Fibroblast of lung (primary cell): ENCODE measurements at places on chromosomes 1 and 21. TPM values are rescaled to one million over a fixed set of nuclear protein-coding genes. Genes with fewer than 3 reads are reported as not detected.

Gene SH2D1B
- total RNA-seq = not detected in 2 replicates

Gene NBPF4
- total RNA-seq = not detected in 2 replicates

Gene TMPRSS15
- not detected in 2 replicates for total RNA-seq

GRCh38 chr1:119766374-119766794, 2.3 kb downstream of the HMGCS2 start:
- no peak for DNase-seq

Gene KDF1
- total RNA-seq = not detected in 2 replicates

DNA sequence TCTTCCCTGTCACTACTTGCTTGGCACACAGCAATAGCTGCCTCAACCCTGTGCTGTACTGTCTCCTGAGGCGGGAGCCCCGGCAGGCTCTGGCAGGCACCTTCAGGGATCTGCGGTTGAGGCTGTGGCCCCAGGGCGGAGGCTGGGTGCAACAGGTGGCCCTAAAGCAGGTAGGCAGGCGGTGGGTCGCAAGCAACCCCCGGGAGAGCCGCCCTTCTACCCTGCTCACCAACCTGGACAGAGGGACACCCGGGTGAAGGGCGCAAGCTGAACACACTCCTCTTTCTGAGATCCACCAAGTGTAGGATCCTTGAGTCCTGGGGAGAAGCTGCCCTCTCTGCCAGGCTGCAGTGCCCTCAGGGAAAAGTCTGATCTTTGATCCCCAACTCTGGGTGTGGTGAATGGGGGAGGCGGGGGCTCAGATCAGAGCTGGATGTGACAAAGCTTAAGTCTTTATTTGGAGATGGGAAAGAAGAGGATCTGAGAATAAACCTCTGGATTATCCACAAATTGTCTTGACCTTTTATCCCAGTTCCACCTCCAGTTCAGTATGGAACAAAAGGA, 1.2 kb downstream of the RXFP4 start:
- no peak for DNase-seq

Gene B4GALT2
- 46.0 and 55.0 TPM in 2 replicates for total RNA-seq

- DNase-seq = no peak
These were observed 31.4 kb downstream of the OLFM3 start for GRCh38 chr1:101965341-101965740.

Gene MYBPH
- 0.17 and 0.26 TPM in 2 replicates for total RNA-seq

DNA sequence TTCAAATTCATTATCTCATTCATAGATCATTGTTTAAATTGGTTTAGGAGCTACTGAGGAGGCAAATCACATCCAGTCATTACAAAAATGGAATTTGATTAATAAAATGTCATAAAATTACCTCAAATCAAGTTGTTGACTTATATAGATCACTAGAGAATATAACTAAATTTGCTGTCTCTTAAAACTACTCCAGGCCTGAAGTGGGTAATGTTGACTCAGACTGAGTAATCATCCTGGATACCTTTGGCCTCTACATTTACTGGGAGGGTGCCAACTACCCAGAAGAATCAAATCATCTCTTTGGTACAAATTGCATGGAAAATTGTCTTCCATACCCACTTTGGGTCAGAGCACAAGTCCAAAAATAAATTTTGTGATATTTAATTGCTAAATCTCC, 191.2 kb upstream of the GREM2 start:
- peak; percentile 33 for DNase-seq

- DNase-seq = peak; percentile 20
These were observed 7.1 kb upstream of the CLDN19 start for GRCh38 chr1:42747125-42747524.

Gene HEYL
- total RNA-seq = under 0.01 TPM in 1 of 2 replicates, not detected in the other

DNA sequence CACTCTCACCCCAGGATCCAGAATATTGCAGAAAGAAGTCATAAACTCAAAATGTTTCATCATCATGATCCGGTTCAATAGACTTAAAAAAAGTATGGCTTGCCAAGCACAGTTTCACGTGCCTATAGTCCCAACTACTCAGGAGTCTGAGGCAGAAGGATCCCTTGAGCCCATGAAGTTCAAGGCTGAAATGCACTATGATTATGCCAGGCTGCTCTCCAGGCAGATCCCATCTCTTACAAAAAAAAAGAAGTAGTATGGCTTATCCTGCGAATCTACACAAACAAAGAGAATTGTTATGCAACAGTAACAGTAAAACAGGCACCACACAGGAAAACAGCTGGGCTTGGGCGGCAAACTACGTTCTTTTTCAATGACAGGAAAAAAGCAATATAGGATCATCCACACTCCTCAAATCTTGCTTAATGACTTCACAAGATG, 76.2 kb downstream of the EIF4G3 start:
- peak; percentile 55 for DNase-seq

DNA sequence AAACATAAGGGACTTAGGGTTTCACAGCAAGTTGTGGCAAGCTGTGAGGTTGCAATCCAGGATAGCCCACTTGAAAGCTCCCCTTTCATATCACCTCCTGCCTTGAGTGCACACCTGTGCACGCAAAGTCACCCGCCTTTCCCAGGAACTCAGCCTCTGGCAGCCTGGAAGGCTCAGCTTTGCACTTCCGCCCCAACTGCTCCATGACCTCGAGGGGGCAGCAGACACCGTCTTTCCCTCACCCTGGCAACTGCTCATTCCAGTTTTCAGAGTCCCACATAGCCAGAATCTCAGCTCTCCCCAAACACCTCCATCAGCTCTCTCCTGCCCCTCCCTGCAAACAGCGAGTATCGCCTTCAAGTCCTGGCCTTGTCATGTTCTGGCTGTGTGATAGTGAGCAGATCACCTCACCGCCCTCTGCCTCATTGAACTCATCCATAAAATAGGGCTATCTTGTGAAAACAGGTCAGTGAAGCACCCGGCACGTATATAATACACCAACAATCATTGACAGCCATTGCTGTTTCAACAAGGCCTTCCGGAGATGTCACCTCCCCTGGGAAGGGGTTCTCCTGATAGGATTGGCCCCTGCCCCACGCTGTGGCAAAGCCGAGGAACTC, 32.2 kb upstream of the EPB41 start:
- DNase-seq = peak; percentile 84

- DNase-seq = no peak
These were observed 29.3 kb downstream of the ATF3 start for GRCh38 chr1:212637902-212638301.

- DNase-seq = no peak
These were observed 1629.3 kb downstream of the MRPL39 start for GRCh38 chr21:23977971-23978370.

Gene BSND
- total RNA-seq = not detected in 2 replicates

DNA sequence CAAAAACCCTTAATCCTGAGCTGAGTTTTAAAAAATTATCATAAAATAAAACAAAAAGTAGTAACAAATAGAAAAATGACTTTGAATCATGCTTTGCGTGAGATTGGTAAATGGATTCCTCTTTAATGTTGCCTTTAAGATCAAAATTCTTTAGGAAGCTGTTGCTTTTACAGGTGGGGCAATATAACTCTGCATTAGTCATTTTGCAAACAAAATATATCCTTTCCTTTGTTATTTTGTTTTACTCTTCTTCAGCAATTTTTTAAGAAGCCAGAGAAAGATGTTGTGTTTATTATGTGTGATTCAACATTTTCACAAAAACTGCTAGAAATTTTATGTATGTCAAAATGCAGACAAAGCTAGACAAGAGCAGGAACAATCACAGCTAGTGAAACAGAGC, 50.0 kb downstream of the MARK1 start:
- DNase-seq = no peak

DNA sequence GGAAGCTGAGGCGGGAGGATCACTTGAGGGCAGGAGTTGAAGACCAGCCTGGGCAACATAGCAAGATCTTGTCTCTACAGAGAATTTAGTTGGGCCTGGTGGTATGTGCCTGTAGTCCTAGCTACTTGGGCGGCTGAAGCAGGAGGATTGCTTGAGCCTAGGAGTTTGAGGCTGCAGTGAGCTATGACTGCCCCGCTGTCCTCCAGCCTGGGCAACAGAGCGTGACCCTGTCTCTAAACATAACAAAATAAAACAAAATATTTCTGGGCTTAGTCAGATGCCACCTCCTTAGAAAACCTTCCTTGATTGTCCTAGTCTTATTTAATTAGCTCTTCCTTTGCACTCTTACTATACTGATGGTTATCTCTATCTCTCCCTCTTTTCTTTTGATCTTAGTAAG, 8.5 kb downstream of the TGFB2 start:
- no peak for DNase-seq

Gene SPRR4
- not detected in 2 replicates for total RNA-seq

- no peak for DNase-seq
These were observed 40.2 kb downstream of the CC2D1B start for GRCh38 chr1:52325786-52326185.

Gene INSRR
- total RNA-seq = not detected in 2 replicates

GRCh38 chr1:17053086-17053684, 647 bp downstream of the SDHB start:
- no peak for DNase-seq

Gene MAB21L3
- total RNA-seq = 0.66 and 0.77 TPM in 2 replicates
